ENCODE measurements at places on chromosomes 11 and 22.

- DNase-seq: no peak
Measured at GRCh38 chr11:102459393-102459792, 6.8 kb upstream of the TMEM123 start.

DNA sequence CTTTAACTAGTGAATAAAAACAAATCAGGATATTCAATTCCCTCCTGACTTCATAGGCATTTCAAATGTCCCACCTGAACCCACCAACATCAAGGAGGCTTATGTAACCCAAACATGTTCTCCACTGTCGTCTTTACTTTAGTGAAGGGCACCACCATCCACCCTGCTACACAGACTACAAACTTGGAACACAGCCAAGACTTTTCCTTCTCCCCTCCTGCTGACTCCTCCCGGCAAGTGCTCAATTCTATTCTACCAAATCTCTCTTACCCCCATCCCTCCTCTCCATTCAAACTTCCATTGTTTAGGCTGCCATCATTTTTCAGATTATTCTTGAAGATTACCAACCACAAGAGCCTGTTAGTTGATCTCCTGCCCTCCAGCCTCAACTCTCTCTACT is 24.3 kb downstream of the SAAL1 start:
- no peak for DNase-seq

GRCh38 chr11:104657083-104657482 is 241.2 kb downstream of the CASP12 start:
- DNase-seq: no peak

DNA sequence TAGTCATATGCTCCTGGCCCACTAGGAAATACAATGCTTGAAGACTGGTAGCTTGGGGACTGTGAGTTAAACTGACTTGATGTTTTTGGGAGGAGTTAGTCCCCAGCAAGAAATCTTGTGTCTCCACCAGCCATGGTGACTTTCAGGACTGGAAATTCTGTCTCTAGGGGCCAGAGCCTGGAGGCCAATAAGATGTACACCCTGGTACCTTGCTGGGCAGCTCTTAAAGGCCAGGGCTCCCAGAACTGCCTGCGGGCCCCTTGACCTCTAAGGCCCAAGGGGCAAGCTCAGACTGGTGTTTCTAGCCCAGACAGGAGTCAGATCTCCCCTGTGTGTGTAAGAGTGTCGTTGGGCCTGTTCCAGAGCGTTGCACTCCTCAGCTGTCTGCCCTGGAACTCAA is 128.7 kb upstream of the C11orf58 start:
- DNase-seq: no peak

DNA sequence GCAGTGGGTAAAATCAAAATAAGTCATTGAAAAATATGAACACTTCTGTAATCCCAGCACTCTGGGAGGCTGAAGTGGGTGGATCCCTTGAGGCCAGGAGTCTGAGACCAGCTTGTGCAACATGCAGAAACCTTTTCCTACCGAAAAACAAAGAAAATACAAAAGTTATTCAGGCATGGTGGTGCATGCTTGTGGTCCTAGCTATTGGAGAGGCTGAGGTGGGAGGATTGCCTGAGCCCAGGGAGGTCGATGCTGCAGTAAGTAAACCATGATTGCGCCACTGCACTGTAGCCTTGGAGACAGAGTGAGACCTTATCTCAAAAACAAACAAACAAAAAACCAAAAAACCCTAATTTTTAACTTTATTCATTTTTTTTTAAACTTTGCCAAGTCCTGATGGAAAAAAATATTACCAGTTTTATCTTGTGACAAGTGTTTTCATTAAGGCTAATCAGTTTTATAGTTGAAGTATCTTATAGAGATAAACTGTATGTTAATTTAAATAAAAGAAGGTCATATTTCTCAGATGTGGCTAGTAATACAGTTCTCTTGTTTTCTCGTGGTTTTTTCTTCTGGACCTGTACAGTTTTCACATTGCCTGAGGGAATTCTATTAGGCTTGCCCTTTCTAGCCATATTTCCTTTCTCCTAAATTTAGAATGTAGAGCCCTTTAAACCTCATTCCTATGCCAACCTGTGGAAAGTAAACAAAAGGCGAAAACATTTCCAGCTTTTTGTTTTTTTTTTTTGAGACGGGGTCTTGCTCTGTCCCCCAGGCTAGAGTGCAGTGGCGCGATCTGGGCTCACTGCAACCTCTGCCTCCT is 9.4 kb downstream of the HIPK3 start:
- DNase-seq: no peak

- no peak for DNase-seq
Measured at GRCh38 chr22:33272180-33272579, 214.0 kb upstream of the SYN3 start.

- DNase-seq: no peak
Measured at GRCh38 chr11:78032090-78032489, 9.0 kb upstream of the KCTD14 start.

DNA sequence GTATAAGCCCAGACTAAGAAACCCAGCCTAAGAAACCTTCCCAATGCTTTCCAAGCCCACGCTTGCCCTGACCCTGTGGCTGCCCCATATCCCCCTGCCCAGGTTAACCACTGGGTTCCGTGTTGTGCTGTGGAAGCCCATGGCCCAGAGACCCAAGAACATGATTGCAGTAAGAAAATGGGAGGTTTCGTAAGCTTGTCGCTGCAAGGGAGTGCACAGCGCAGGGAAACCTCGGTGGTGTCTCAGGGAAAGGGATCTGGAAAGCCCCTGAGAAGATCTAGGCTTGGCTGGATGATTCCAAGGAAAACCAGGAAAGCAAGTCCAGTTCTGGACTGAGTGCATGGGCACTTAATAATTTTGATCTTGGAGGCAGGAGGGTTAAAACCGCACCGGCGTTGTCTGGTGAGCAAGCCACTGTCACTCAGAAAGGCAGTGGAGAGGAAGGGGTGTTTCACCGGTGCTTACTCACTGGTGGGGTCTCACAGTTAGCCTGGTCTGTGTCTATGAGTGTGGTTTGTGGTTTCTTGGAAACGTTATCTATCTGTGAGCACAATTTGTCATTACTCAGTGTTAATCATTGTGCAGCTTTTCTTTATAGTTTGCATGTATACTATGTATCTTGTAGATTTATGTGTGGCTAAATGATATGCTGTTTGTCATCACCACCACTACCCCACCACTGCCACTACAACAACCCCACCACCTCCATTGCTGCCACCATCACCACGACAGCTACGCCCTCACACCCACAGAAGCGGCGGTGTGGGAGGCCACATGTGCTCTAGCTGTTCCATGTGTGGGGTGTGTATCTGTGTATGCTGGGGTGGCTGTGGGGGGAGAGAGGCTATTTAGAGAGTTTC is 53.3 kb upstream of the PRDM11 start:
- peak; percentile 66 for DNase-seq

GRCh38 chr22:46963672-46964545 is 201.5 kb downstream of the TBC1D22A start:
- DNase-seq: no peak

GRCh38 chr11:76445121-76446084 is 585 bp downstream of the EMSY start:
- DNase-seq: peak; percentile 85

DNA sequence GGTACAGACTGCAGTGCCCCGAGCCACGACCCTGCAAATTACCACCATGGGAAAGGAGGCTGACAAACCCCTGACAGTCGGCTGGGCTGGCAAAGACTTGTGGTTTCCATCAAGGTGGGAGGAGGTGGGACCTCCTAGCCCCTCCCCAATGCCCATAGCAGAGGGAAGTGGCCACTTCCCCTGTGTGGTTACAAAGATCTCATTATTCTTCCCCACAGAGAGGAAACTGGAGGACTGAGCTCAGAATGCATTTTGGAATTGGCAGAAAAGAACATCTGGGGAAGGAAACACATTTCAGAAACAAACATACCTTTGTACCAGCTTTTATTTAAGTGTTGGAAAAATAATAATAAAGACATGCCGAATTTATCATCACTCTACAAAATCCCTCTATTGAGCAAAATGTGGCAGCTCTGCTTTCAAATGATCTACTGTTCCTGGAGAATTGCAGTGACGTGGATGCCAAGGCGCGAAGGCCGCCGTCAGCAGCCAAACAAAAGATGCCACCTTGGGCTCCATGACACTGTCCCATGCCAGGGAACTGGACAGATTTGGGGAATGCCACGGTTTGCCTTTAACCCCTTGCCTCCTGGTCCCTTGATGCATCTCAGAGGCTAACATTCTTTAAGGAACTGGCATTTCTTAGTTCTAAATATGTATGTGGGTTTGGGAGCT is 169.6 kb downstream of the CRYBB2 start:
- no peak for DNase-seq

- no peak for DNase-seq
Measured at GRCh38 chr22:21779444-21779843, 43.9 kb upstream of the YPEL1 start.

- DNase-seq: peak; percentile 36
Measured at GRCh38 chr22:36182857-36183256, 18.8 kb downstream of the APOL4 start.

DNA sequence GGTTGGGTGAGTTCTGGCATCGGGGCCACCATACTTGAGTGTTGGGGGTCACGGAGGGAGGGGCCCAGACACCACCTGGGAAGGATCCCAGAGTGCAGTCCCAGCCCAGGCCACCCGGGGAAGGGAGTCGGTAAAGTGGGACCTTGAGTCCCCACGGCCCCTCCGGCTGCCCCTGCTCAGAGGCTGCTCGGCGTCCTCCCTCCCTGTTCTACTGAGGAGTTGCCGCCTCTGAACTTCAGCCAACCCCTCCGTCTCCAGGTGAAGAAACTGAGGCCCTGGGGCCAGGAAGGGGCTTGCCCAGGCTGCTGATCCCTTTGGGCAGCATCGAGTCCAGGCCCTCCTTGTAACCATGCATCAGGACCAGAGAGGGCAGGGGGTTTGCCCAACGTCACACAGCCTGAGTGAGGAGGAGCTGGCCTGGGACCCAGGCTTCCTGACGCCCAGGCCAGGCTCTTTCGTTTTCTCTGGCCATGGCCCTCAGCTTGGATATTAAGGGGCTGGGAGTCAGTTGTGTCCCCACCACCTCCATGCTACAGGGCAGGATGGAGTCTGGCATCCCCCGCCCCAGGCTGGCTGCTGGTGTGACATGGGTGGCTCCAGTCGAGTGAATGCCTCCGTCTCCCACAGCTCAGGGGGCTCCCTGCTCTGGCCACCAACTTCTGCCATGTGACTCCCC is 1.3 kb downstream of the PARVG start:
- DNase-seq: peak; percentile 68

DNA sequence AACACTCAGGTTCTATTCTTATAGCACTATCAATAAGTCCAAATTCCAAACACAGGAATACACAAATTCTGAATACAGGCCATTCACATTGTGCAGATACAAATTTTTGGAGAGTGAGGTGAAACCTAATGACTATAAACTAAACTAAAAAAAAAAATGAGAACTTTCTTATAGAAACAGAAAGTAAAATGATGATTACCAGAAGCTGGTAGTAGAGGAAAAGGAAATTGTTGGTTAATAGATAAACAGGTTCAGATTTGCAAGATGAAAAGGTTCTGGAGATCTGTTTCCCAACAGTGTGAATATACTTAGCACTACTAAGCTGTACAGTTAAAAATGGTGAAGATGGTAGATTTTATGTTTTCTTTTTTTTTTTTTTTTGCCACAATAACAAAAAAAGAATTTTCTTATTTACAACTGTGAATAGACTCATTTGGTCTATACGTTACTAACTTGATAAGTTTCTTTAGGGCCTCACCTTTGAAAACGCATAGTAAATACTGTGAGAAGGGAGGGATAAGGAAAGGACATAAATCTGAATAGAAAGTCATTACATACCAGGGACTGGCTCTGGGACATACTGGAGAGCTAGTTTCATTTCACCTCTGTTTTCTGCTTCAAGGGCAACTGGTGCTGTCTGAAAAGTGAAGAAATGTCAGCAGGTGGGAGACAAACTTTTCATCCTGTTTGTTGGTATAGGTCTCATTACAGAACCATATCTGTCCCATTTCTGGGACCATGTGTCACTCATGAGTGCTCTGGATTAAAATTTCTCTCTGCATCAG is 14.2 kb upstream of the CCDC89 start:
- DNase-seq: no peak

- DNase-seq: no peak
Measured at GRCh38 chr11:7892840-7893254, 38.2 kb downstream of the OR10A6 start.

GRCh38 chr11:79708319-79708932 is 267.6 kb upstream of the TENM4 start:
- no peak for DNase-seq

DNA sequence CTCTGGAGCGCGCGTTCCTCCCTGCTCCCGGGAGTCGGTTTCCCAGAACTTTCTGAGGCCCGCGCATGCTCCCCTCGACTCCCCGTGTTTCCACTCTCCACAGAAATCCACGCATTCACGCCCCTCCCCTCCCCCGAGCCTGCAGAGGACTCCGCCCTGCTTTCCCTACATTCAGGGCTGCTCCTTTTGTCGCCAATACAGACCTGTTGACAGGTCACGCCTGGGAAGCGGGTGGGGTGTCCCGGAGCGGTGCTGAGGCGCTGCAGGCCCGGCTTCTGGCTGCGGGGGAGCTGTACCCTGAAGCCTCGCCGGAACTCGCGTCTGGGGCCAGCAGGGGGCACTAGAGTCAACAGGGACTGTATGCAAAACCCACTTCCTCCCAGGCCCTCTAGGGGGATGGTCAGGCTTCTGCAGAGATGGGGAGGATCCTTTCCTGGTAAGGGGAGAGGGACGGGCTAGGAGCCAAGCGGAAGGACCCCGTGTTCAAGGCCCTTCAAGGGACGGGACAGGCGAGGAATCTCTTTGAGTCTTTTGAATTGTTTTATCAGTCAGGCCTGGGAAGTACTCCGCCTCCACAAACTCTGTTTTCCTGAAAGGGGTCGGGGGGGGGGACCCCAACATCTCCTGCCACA is at the start of gene PRAME:
Gene PRAME (minus strand): TSS at position 294 of the 632 bp plus-strand sequence. CDS start 2,433 bp downstream, outside the sequence.
- peak; percentile 86 for DNase-seq

DNA sequence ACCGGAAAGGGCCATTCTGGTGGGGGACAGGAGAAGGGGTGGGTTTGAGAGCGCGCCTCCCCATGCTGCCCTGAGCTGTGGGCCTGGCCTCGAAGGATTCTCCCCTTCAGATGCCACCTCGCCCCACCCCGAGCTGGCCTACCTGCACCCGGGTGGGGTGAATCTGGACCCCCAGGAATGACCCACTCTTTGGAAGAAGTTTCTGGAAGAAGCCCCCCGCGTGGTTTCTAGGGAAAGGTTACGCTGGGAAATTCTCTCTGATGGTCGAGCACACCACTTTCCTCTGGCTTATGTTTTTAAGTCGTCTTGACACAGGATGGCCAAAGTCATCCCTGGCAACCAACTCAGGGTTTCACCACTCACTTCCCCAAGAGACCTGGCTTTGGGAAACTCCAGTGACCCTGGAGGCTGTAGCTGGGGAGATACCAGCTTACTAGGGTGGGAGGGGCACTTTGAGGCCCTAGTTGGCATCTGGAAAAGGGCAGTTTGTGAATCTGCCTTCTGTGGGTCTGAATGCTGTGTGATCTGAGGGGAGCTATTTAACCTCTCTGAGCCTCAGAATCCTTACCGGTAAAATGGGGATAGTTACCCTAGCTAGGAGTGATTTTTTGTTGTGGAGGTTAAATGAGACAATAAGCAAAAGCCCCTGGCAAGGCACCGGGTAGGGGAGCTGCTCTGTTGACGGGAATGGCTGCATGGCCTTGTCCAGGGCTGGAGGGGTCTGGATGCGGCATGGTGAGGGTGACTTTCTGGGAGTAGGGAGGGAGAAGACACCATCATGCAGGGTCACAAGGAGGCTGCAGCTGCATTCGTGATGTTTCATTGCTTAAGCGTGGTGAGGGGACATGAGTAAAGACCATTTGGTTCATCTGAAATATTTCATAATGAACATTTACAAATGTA is 45.3 kb upstream of the ACCSL start:
- no peak for DNase-seq
